ENCODE measurements at places on chromosomes 16 and 17.

DNA sequence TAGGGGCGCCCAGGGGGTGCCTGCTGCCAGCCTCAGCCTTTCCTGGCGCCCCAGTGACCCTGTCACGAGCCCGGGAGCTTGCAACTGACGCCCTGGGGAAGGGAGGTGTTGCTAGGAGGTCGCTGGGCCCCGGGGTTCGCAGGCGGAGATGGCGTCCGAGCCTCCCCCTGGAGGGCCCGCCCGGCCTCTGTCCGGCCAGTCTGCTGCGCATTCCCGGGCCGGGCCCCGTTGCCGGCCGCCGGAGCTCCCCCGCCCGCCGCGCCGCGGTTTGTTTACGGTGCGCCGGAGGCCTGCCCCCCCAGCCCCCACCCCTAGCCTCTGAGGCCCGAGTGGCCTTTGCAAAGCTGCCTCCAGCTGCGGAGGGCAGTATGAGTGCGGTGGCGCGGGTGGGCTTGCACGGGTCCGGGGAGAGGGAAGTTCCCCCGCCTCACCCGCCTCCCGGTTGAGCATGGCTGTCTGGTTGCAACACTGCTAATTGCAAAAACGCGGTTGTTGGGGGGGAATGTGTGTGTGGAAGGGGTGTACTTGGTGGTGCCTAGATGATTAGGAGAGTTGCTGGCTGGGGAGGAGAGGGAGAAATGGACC lies 514 bp downstream of the THRA start:
- DNase-seq: peak; percentile 26

DNA sequence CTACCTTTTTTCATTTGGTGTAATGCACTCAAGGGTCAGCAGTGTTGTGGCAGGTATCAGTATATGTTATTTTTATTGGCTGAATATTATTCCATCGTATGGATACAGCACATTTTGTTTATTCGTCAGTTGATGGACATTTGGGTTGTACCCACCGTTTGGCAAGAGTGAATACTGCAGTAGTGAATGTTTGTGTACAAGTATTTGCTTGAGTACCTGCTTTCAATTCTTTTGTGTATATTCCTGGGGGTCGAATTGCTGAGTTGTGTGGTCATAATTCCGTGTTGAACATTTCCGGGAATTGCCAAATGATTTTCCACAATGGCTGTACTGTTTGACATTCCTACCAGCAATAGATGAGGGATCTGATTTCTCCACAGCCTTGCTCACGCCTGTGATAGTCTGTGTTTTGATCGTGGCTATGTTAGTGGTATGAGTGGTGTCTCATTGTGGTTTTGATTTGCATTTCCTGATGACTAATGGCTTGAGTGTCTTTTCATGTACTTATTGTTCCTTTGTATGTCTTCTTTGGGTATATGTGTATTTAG lies 108.4 kb downstream of the OR1D5 start:
- DNase-seq: no peak

- DNase-seq: no peak
Measured at GRCh38 chr17:65370669-65371131, 190.7 kb downstream of the AXIN2 start.

GRCh38 chr16:83011939-83012338 lies 385.2 kb downstream of the CDH13 start:
- DNase-seq: no peak

- no peak for DNase-seq
Measured at GRCh38 chr17:78197147-78197832, 10.1 kb downstream of the AFMID start.

- no peak for DNase-seq
Measured at GRCh38 chr17:43542859-43543258, 3.3 kb downstream of the ETV4 start.

- DNase-seq: peak; percentile 65
Measured at GRCh38 chr17:31068291-31068690, 26.5 kb upstream of the NF1 start.
